ENCODE measurements at places on chromosomes 16 and 17.

- no peak for DNase-seq
These were observed 20.6 kb upstream of the MAPT start for GRCh38 chr17:45873728-45874127.

GRCh38 chr16:85569615-85570212, 43.4 kb upstream of the GSE1 start:
- DNase-seq, result no peak

GRCh38 chr16:82895843-82896242, 269.1 kb downstream of the CDH13 start:
- DNase-seq, result no peak

DNA sequence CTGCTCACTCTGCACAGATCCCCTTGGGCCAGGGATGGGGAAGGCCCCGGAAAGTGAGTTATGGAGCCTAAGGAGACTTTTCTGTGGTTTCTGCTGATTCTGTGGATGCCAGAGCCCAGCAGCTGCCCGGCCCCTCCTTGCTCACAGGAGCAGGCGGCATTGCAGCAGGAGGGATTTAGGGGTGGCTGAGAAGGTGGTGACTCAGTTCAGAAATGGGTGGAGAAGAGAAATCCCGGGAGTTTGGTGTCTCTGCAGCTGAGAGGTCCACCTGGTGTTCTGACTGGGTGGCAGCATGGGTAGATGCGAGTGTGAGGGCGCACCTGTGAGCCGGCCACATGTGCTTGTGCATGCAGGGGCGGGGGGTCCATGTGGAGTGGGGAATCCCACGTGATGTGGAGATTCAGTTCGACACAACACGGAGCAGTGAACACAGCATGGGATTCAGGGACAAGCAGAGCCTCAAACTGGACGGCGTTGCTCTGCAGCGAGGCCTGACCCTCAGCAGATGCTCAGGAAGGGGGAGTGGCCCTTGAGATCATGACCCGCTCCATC, 16.0 kb upstream of the SPPL2C start:
- DNase-seq, result no peak

DNA sequence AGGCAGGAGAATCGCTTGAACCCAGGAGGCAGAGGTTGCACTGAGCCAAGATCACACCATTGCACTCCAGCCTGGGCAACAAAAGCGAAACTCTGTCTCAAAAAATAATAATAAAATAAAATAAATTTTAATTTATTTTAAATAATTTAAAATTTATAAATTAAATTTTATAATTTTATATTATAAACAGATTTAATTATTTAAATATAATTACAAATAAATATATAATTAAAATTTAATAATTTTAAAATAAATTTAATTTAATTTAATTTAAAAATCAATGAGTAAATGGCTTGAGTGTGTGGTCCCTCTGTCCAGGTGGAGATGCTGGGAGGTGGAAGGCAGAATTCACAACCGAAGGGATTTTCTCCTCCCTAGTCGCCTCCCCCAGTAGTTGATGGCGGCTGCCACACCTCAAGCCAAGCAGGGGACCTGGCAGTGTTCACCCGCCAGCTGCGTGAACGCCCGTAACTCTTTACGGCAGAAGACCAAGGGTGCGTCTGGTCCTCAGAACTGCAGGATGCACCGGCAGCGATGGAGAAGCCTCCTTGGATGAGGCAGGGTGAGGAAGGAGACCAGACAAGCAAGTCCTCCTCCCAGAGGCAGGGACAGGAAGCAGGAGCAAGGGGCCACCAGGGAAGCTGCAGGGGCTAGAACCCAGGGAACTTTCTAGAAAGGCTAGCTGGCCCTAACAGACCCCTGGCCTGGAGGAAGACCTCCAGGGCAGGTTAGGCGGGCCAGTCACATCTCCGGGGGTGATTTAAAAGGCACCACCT, 22.9 kb upstream of the KRT17 start:
- DNase-seq, result no peak

- DNase-seq, result no peak
These were observed 310.7 kb upstream of the ASIC2 start for GRCh38 chr17:33603789-33604188.

DNA sequence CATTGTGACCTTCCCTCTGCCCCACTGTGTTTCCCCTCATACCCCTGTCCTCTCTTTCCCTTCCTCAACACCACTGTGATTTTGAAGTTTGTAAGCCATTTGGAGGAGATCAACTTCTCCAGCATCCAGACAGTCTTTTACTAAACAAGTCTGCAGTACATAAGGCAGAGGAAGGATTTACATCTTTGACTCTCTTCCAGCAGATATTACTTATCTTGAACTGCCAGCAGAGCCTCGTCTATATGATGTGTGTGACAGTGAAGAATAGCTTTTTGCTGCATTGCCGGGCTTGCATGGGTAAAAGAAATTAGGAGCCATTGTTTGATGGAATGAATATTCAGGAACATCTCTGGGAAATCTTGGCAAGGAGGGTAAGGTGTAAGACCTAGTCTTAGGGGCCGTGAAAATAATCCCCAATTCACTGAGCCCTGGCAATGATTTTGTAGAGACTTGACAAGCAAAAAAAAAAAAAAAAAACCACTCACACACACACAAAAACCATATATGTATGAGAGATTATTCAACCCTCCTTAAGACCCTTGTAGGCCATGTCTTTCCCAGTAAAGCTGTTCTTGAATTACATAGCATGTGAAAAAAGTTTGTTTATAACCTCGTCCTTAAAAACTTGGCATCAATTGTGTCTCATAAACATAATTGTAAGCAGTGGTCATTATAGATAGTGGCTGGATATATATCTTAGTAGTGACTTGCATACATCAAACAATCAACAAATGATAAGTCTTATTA, 903.9 kb downstream of the CDH11 start:
- no peak for DNase-seq

- DNase-seq, result no peak
These were observed 6.4 kb upstream of the SLFN12L start for GRCh38 chr17:35543856-35544255.

DNA sequence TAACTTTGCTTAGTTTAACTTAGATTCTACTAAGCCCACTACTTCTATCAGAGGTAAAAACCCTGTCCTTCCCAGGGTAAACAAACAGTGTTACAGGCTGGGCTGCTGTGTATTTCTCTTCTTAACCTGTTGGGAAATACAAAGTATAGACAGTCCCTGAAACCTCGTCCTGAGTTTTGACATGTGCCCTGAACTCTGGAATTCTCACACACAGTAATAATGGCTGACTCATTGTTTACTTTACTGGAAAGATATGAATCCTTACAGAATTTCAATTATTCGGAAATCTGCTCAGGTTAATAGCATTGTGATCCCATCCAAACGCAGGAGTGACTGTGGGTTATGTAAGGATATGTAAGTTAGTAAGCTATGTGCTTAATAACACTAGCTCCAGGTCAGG, 199.1 kb downstream of the TMEM114 start:
- no peak for DNase-seq

GRCh38 chr17:2018716-2019510, 6.2 kb downstream of the RTN4RL1 start:
- DNase-seq, result no peak

DNA sequence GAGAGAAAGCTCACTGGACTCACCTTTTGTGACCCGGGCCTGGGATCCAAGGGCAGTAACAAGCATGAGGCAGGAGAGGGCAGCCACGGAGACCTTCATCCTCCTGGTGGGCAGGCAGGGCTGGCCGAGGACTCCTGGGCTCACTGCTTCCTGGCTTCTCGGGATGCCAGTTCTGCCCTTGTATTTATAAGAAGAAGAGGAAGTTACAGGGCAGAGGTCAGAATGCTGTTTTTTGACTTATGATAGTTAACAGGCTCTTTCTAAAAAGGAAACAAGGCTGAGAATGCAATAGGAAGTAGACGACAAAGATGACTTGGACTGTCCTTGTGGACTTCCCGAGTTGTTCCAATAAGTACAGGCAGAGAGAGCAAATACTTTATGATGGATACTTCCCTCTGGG, at the start of gene CCL23:
TSS of gene CCL23 (minus strand) at position 174 of the 400 bp plus-strand sequence. CDS start at position 99, 75 bp downstream.
- no peak for DNase-seq

DNA sequence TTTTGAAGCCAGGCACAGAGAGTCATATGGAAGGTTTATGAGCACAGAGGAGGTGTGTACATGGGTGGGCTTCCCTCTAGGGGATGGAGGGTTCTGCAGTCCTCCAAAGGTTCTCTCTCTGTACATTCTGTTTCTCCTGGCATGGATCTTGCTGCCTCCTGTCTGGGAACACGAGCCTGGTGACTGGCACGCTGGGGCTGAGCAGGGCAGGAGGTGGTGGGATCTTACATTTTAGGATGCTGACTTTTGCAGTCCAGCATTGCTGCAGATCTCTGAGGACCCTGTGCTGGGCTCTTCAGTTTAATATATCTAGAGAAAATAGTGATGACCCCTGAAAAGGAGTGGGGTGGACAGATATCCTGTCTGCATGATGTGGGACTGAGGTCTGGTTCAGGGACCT, 23.0 kb downstream of the FOXL1 start:
- DNase-seq, result no peak

DNA sequence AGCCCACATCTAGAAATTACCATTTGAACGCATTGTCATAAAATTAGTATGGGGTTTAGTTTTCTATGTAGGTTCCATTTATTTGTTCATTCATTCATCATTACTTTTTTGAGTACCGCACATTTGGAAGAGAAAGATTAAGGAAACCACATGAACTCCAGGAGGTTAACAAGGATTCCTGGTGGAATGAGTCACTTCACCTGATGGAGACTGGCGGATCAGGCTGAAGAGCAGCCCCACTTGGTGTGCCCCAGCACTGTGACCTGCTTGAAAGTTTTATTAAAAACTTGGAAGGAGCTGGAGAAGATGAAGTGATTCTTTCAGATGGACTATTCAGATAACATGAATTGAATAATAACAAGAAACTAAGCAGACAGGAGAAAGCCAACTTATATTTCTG, 293.6 kb upstream of the CDH11 start:
- no peak for DNase-seq

GRCh38 chr17:29914819-29915537, 15.1 kb downstream of the SSH2 start:
- no peak for DNase-seq

DNA sequence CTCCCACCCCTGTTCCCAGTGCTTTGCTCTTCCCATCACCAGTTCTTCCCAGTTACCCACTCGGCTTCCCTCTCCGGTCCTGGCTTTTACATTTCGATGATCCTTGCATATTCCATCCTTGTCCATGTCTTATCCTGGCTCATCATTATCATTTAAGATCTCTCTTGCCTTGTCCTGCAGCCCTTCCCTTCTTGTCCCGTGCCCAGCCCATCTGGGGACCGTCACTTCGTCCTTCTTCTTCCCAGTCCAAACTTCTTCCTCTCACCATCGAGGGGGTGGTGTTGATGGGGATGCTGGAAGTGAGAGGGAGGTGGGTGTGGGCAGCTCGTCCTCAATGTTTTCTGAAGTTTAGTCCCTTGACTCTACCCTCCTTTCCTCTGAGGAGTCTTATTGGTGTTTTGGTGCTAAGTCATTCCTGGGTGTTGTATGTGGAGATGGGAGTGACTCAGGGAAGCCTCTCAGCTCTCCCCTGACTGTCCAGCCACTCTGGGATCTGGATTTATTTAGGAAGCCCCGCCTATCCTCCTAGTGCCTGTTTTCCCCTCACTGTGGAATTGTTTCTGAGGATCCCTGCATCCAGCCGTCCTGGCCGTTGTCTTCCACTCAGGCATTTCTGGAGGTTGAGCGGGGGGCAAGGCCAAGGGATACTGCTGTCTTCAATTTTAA, 975 bp downstream of the SNX29 start:
- peak; percentile 53 for DNase-seq

GRCh38 chr16:66473051-66473571, 46.0 kb downstream of the BEAN1 start:
- DNase-seq, result no peak

DNA sequence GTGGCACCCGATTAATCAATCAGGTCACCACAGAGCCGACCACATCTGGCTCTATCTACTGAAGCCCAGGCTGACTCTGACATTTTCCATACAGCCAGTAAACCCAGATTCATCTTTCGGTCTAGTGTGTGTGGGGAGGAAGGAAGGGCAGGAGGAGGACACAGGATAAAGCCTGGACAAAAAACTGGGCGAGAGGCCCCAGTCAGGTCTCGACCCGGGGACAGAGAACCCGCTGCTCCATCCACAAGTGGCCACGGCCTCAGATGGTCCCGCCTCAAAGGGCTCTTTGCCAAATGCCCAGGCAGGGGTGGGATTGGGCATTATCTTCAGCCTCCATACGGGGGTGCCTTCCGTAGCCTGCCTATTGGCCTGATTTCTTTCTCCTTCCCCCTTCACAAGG, 7.8 kb downstream of the ABR start:
- DNase-seq, result no peak

DNA sequence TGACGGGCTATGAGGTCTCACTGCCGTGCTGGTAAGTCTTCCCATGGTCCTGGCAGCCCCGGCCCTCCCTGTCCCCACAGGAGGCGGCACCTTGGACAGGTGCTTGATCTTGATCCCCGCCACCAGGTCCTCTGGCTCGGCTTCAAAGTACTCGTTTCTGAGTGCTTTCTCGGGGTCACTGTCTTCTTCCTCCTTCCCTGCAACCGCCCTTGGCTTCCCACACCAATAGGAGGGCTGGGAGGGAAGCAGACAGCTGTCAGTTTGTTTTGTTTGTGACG, 31.9 kb upstream of the RNPS1 start:
- DNase-seq, result no peak

DNA sequence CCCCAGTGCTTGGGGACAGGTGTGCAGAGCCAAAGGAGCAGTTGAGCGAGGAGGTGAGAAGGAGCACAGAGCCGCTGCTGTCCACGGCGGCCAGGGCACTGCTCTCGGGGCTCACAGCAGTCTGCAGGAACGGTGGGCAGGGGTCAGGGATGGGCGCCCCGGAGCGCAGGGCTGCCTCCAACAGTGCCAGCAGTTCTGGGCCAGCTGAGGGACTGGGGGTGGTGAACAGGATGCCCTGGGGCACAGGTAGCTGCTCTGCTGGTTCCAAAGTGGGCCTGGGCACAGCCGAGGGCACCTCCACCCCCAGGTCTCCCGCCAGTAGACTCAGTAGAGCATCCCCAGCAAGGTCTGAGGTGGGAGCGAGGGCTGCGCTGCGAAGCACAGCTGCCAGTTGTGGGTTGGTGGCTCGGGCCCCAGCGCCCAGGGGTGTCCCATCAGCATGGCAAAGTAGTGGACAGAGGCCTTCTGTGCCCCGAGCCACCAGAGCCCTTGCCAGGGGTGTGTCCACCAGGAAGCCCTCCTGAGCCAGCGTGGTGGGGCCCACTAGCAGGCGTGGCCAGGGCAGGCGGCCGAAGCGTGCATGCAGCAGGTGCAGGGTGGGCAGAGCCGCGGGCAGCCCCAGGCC, 1.9 kb downstream of the GGT6 start:
- no peak for DNase-seq

DNA sequence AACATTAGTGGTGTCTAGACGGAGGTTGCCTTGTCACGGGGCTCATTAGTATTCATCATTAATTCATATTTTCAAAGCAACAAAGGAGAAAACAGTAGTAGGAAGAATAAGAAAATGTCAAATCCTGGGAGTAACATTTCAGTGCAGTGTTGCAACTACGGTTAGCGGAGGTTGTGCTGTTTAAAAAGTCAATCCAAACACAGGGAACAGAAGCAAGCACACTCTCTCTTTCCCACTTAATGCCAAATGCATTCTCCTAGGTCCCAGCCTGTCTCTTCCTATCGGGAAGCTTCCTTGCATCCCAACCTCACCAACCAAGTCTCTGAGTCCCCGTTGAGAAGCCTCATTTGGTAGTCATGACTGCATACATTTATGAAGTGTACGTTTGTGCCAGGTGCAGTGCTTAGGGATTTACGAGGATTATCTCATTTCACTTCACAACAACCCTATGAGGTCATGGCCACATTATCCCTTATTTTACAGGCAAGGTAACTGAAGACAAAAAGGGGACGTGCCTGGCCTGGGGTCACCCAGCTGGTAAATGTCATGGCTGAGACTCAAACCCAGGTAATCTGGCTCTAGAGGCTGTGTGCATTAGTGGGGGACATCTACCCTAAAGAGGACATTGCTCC, 283.6 kb upstream of the SALL1 start:
- no peak for DNase-seq

Data from BJ (cell line).